ENCODE measurements at places on chromosomes 7 and 10.

- no peak for DNase-seq
These were observed 5.8 kb downstream of the NFKB2 start for GRCh38 chr10:102401342-102401654.

DNA sequence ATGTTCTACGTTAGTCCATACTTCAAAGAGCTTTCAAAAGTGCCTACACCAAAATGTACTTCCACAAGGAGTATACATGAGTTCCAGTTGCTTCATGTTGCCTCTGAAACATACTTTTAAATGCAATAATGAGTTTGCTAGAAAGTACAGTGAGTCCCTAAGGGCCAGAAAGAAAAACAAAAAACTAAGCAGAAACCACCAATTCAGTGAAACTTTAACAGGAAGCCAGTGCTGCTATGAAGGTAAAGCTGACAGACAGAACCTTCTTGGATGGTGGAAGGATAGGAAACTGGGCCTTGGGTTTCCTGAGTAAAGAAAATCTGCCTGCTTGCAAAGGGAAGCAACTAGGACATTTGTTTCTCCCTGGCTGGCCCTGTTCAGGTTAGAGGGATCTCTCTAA lies 104.2 kb downstream of the CTTNBP2 start:
- no peak for DNase-seq

GRCh38 chr7:28329661-28330363 lies 82.5 kb upstream of the CREB5 start:
- no peak for DNase-seq

DNA sequence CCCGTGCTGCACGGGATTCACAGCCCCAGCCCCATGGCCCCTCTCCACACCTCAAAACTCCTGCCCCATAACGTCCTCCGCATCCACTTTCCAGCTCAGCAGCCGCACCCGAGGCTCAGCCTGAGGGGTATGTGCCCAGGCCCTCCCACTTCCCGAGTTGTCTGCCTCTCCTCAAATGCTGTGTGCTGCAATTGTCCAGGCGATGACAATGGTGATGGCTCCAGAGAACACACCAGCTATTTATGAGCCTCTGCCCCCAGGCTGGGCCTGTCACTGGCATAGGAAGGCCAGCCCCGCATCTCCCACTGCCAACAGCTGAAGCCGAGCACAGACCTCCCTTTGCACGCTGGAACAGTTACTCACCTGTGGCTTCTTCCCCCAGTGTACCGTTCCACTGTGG lies 2.4 kb upstream of the LDB3 start:
- DNase-seq: no peak

- DNase-seq: no peak
These were observed 129.5 kb downstream of the SDK1 start for GRCh38 chr7:3430588-3430987.

- DNase-seq: no peak
These were observed 9.1 kb downstream of the VIM start for GRCh38 chr10:17237149-17237527.

- no peak for DNase-seq
These were observed at the start of gene FAM180A for GRCh38 chr7:135748770-135749169. Gene FAM180A (minus strand): TSS chr7:135748813. CDS start chr7:135748580, 233 bp downstream.

GRCh38 chr7:157006205-157006747 lies 4.2 kb downstream of the MNX1 start:
- no peak for DNase-seq

DNA sequence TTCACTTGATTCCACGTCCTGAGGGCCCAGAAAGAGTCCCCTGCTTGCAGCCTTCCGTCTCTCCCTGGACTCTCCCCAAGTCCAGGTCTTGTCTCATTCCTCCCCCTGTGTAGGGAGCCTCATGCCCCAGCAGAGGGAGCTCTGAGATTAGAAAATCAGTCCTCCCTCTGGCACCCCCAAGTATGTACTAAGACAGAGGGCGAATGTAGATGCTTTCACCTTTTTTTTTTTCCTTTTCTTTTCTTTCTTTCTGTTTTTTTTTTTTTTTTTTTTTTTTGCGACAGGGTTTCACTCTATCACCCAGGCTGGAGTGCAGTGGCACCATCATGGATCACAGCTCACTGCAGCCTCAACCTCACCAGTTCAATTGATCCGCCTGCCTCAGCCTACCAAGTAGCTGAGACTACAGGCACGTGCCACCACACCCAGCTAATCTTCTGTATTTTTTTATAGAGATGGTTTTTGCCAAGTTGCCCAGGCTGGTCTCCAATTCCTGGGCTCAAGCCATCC lies 10.3 kb downstream of the SFXN3 start:
- DNase-seq: peak; percentile 25

GRCh38 chr10:58742141-58742540 lies 229.5 kb downstream of the BICC1 start:
- no peak for DNase-seq

DNA sequence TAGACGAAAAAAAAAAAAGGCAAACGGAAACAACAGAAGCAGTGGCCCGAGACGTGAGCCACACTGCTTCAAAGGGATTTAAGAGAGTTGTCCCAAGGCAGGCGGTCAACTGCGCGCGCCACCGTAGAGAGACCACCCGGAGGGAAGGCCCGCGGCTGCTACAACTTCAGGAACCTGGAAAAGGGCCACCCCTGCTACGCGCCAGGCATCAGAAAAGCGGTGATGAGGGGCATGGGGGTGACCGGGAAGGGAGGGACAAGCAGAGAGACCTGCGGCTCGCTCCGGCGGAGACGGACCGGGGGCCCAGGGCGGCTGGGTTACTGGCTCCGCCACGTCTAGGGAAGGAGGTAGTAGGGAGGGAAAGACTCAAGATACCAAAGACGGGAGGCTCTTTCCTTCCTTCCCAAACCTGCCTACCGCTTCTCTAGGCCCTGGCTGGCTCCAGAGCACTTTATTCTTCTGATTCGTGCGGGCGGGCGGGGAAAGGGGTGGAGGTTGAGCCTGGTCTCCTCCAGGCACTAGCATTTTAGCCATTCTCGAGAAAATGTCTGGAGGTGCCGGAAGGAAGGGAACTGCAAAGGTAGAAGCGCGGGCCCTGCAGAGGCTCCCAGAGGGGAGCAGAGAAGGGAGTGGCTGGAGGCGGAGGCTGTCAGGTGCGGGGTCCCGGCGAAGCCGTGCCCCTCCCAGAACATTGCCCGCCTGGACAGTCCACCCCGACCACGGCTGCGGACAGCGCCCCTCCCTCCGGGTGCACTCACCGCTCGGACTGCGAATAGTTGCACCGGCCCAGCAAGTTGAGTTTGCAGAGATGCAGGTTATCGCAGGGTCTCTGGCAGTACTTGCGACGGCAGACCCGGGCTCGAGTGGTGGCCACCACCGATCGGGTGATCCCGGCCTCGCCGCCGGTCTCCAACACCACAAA lies 993 bp downstream of the ZC3HAV1 start:
- DNase-seq: peak; percentile 37

- no peak for DNase-seq
These were observed 43.1 kb downstream of the DENND2A start for GRCh38 chr7:140597428-140597949.

DNA sequence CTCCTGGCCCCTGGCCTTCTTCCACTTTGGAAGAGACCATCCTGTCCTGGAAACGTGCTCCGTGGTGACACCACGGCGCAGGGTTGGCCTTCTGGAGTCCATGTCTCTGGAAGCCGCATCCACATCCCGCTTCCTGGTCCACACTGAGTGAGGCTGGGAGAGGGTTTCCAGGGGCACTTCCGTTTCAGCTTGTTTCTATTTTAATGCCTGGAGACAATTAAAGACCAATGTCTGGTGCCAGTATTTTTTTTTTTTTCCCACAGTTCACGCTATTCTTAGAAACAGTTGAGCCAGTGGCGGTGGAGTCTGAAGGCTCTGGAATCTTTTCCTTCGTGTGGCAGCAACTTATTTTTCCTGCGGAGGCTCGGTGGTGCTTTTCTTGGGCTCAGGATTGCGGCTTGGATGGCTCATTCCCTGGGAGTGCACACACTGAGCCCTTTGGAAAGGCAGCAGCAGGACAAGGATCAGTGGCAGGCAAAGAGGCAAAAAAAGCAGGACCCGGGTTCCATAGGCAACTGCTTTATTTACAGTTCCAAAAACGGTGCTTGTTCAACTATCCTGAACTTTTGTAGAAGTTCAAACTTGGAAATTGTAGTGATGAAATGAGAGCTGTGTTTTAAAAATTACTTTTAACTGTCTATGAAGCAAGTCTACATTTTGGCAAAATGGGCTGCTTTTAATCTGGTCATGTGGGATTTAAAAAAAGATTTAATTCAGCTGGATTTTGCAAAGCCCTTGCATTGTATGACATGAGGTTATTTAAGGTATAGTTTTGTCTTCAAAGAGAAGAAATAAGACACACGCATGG lies 202.8 kb downstream of the BAMBI start:
- no peak for DNase-seq

DNA sequence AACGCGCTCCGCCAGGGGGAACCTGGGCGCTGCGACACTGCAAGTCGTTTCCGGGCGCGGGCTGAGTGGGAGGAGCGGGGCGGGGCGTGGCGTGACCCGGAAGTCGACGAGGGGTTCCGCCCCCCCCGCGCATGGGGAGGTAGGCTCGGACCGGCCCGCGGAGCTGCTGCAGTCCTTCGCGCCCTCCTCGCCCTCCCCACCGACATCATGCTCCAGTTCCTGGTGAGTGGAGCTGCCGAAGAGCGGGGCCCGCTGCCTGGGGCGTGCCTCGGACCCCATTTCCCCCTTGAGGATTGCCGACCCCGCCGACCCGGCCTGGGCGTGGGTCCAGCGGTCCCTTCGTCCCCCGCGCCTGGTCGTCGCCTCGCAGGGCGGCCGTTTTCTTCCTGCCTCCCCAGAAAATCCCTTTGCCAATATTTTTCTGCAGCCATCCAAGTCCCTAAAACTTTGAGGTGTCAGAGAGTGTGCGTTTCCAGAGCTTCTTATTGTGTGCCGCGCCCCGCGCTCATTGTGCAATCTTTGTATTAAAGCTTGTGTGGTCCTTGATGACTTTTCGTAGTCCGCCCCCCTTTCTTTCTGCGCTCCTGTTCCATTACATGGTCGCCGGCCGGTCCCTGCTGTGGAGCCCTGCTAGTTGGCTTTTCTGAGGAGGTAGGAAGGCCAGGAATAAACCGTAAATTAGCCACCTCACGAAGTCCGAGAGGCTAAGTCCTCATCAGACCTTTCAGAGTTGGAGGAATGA lies at the start of gene STMP1:
STMP1 (plus strand) TSS at position 142 of the 742 bp plus-strand sequence.
- DNase-seq: peak; percentile 95

- no peak for DNase-seq
These were observed 5.5 kb downstream of the NCOA4 start for GRCh38 chr10:46024948-46025347.

Data from NCI-H2227 treated with DMSO at 0.1 percent for 48 hours (cell line).